Suprapubic skin (tissue), 4 donors: ENCODE measurements at places on chromosomes 5 and 9.

DNA sequence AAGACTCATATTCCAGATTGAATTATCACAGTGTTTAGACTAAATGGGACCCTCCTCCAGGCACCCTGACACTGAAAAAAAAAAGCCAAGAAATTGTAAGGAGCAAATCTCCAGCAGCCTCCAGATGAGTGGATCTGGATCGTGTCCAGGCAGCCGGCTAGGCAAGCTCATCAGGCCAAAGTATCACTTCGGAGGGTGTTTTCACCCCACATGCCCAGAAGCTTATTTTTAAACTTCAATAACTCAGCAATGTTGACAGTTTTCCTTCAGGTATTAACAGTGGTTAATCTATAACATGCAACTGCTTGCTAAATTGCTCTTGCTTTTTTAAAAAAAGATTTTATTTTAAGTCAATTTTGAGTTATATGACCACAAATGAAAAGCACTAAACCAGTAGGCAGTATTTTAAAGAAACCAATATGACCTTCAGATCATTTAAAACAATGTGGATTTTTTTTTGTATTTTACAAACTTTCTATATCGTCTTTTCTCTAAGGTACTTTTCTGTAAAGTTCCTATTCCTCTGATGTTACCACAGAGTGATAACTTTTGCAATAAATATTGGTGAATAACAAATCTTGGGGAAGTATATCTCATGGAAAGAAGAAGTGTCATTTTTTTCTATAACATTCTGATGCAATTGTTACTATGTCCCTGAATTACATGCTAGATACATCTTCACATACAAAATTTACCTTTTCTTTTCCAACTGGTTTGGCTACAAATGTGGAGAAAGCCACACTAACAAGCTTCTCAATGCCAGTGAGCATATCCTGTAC is 30.7 kb downstream of the ACOT12 start:
- no peak overlapping the region for H3K27ac ChIP-seq
- DNase-seq, result no peak
- no peak overlapping the region for H3K4me3 ChIP-seq
- H3K27me3 ChIP-seq, result no peaks in the 10 kb centered on the region
- H3K36me3 ChIP-seq, result no peaks in the 10 kb centered on the region

DNA sequence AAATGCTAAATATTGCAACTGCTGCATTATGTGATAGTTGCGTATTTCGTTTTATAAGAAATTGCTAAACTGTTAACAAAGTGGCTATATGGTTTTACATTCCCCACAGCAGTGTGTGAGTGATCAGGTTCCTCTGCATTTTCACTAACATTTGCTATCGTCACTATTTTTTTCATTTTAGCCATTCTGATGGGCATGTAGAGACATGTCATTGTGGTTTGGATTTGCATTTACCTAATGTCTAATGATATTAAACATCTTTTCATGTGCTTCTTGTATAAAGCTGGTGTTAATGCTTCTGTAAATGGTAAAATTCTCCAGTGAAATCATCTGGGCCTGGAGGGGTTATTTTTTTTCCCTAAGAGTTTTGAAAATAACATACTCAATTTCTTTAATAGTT is 61.6 kb downstream of the ERCC6L2 start:
- H3K27me3 ChIP-seq, result no peaks in the 10 kb centered on the region
- peaks cover 19% of the 10 kb centered on the region for H3K36me3 ChIP-seq
- H3K4me1 ChIP-seq, result no peaks in the 10 kb centered on the region
- no peak for DNase-seq

DNA sequence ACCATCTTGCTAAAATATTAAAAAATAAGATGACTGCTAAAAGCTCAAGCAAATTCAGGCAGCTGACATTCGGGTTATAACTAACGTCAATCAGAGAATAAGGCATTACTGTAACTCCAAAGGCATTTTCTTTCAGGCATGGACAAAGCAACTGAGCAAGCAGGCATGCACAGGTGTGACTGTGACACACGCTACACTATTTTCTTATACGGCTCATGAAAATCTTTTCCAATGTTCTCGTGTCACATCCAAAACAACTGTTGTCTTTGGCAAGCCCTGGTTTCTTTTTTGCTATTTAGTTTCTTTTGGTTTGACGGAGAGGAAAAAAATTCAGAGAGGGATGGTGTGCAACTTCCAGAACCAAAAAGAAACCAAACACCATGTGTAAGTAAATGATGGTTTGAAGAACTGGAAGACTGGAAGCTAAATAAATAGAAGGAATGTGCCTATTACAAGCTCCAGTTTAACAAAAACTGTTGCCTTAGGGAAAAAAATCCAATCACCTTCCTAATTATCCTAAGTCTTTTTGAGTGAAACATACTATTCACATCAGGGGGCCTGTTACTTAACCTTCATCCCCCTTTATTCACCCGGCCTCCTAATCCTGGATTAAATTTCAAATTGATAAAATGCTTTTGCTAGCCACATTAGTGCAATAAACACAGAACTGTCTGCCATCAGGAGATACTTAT is 277.6 kb downstream of the PSAT1 start:
- DNase-seq, result no peak
- H3K4me3 ChIP-seq, result no peak overlapping the region
- H3K36me3 ChIP-seq, result no peaks in the 10 kb centered on the region
- H3K4me1 ChIP-seq, result peaks cover 3% of the 10 kb centered on the region
- no peaks in the 10 kb centered on the region for H3K27me3 ChIP-seq
- H3K27ac ChIP-seq, result no peak overlapping the region

GRCh38 chr5:93995126-93995621 is 253.8 kb upstream of the POU5F2 start:
- H3K27ac ChIP-seq, result no peak overlapping the region
- DNase-seq, result no peak
- H3K4me3 ChIP-seq, result no peak overlapping the region
- no peaks in the 10 kb centered on the region for H3K4me1 ChIP-seq
- H3K36me3 ChIP-seq, result no peaks in the 10 kb centered on the region
- H3K27me3 ChIP-seq, result no peaks in the 10 kb centered on the region

DNA sequence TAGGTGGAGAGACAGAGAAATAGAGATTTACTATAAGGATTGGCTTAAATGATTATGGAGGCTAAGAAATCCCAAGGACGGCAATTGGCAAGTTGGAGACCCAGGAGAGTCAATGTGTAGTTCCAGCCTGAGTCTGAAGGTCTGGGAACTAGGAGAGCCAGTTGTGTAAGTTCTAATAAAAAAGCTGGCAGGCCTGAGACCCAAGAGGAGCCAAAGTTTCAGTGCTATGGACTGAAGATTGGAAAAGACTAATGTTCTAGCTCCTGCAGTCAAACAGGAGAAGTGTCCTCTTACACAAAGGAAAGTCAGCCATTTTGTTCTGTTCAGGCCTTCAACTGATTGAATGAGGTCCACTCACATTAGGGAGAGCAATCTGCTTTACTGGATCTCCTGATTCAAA is 50.0 kb downstream of the NMUR2 start:
- no peaks in the 10 kb centered on the region for H3K4me1 ChIP-seq
- no peaks in the 10 kb centered on the region for H3K36me3 ChIP-seq
- no peak overlapping the region for H3K4me3 ChIP-seq
- no peaks in the 10 kb centered on the region for H3K27me3 ChIP-seq
- H3K27ac ChIP-seq, result no peak overlapping the region
